ENCODE measurements at places on chromosomes 5 and 9.

DNA sequence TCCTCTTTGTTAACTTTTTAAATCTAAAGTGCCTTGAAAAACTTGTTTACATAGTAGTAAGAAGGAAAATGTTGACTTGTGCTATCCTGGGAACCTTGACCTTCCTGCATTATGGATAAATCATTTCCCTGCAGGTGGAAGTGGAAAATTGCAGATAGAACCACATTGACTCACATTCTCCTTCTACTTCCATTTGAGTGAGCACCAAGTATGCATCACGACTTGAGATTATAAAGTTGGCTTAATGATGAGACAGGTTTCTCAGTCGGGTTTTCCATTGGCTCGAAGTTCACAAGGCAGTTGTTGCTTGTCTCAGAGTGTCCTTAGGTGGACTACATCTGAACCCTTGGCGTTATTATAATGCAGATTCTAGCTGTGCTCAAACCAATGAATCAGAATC, 39.9 kb downstream of the DOCK8 start:
- no peak for DNase-seq

DNA sequence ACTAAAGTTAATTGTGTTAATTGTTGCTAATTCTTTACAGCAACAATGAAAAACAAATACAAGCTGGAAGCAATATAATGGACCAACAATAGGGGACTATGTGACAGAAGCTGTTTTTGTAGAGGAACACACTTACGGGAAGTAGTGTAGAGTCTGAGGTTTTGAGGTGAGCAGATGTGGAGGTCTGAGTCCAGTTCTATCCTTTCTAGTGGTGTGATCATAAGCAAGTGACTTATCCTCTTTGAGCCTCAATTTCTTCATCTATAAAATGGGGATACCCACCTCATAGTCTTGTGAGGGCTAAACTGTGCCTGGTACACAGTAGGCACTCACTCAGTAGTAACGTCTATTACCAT, 28.3 kb downstream of the ALG2 start:
- no peak for DNase-seq

DNA sequence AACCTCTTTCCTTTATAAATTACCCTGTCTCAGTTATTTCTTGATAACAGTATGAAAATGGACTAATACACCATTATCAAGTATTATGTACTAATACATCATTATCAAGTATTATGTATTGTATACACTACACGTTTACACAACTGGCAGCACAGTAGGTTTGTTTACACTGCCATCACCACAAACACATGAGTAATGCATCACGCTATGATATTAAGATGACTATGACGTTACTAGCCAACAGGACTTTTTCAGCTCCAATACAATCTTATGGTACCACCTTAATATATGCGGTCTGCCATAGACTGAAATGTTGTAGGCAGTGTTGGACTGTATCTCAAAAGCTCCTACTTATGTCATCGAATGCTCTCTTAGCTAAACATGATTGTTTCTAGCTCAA, 28.2 kb downstream of the PRELID2 start:
- no peak for DNase-seq

GRCh38 chr5:145803112-145804004, 31.8 kb downstream of the PRELID2 start:
- no peak for DNase-seq

DNA sequence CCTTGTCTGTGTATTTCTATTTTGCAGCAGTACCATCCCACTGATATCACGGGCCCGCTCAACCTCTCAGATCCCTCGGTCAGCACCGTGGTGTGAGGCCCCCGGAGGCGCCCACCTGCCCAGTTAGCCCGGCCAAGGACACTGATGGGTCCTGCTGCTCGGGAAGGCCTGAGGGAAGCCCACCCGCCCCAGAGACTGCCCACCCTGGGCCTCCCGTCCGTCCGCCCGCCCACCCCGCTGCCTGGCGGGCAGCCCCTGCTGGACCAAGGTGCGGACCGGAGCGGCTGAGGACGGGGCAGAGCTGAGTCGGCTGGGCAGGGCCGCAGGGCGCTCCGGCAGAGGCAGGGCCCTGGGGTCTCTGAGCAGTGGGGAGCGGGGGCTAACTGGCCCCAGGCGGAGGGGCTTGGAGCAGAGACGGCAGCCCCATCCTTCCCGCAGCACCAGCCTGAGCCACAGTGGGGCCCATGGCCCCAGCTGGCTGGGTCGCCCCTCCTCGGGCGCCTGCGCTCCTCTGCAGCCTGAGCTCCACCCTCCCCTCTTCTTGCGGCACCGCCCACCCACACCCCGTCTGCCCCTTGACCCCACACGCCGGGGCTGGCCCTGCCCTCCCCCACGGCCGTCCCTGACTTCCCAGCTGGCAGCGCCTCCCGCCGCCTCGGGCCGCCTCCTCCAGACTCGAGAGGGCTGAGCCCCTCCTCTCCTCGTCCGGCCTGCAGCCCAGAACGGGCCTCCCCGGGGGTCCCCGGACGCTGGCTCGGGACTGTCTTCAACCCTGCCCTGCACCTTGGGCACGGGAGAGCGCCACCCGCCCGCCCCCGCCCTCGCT, 1.9 kb downstream of the LRRC26 start:
- DNase-seq = no peak

DNA sequence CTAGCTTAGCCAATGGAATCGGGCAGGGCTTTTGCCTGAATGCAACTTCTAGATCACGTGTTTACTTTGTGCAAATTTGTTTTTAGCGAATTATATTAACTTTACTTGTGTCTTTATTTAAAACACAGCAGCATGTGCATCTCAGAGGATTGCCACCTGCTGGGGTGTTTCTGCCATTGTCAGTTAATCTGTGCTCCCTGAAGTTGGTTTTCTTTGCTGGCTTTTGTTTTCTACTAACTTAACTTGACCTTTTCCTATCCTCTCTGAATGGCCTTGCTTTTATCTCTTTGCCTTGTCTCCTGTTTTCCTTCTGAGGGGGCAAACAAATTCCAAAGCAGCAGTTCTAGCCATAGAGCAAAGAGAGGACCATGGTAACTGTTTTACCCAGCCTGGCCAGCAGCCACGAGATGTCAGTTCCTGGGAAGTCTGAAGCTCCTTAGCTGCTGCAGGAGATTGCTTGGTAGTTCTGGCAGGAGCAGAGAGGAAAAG, 67.6 kb downstream of the ARHGEF28 start:
- DNase-seq = no peak

DNA sequence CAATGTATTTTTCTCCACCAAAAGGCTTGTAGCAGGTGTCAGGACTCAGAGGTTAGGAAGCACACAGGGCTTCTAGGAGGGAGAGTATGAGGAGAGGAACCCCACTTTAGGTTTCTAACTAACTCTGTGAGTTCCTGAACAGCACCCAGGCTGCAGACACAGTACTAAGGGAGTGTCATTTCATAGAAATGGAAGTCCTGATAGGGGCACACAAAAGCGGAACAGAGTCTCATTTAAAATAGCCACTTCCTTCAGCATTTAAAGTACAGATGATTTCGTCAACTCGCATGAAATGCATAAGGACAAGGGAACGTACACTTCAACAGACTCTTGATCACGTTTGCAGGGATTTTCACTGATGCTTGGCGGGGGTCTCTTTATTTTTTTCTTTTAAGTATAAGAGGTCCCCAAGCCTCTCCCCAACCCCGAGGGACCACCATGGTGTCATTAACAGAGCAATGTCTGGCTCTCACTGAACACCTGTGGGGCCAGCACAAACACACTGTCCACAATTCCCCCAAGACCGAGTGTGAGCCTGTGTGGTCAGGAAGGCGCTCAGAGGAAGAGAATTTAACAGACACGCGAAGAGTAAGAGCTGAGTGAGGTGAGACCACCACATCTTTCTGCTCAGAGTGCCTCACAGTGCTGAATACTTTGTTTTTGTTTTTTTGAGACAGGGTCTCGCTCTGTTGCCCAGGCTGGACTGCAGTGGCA, 82.3 kb downstream of the SECISBP2 start:
- no peak for DNase-seq

DNA sequence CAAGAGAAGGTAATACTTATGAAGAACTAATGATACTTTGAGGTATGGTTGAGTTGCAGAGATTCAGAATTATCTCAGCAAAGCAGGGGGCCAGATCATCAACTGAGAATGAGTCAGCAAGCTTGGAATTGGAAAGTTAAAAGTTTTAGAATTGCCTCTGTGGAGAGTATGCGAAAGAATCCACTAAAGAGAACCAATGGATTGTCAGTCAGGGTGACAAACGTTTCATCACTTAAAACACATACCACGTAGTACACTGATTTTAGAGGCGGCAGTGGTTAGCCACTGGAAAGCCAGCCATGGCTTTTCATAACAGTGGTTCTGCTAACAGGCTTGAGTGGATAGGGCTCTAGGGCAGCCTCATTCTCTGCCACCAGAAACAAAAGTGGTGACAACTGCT, 30.7 kb downstream of the AOPEP start:
- DNase-seq = no peak

GRCh38 chr9:127493592-127494303, 42.4 kb downstream of the LRSAM1 start:
- no peak for DNase-seq

DNA sequence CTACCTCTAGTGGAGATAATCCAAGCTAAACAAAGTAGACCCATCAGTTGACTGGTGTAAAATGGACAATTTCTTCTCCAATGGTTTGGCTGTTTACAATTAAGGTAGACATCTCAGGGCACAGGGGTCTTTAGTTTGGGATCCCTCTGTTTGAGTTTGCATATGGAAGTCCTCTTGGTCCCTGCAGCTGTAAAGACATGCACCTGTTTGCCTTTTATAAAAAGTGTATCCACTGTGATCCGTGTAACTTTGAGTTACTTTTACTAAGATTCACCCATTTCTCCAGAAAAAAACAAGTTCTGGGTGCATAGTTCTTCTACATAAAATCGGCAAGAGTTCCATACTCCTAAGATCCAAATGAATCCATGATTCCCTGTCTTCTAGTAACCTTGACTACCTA, 374.7 kb upstream of the ADAMTS16 start:
- DNase-seq = no peak

DNA sequence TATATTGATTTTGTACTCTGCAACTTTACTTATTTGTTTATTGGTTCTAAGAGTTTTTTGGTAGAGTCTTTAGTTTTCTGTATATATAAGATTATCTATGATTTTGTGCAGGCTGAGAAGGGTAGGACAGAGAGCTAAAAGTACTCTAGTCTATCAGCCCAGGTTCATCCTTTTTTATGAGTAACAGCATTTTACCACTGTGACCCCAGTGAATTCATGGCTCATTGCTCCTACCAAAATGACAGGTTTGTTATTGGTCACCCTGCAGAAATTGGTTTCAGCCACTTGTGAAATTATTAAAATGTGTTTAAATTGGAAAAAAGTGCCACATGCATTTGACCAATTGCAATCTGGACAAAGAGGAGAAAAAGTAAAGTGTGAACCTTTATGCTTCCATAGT, 421.4 kb upstream of the DAB2 start:
- no peak for DNase-seq

DNA sequence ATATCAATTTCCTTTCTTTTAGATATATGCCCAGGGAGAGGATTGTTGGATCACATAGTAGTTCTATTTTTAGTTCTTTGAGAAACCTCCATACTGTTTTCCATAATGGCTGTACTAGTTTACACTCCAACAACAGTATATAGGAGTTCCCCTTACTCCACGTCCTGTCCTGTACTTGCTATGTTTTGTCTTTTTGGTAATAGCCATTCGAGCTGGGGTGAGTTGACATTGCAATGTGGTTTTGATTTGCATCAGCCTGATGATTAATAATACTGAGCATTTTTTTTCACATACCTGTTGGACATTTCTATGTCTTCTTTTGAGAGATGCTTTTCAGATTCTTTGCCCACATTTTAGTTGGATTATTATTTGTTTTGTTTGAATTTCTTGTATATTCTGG, 445.9 kb downstream of the NTRK2 start:
- DNase-seq = no peak

DNA sequence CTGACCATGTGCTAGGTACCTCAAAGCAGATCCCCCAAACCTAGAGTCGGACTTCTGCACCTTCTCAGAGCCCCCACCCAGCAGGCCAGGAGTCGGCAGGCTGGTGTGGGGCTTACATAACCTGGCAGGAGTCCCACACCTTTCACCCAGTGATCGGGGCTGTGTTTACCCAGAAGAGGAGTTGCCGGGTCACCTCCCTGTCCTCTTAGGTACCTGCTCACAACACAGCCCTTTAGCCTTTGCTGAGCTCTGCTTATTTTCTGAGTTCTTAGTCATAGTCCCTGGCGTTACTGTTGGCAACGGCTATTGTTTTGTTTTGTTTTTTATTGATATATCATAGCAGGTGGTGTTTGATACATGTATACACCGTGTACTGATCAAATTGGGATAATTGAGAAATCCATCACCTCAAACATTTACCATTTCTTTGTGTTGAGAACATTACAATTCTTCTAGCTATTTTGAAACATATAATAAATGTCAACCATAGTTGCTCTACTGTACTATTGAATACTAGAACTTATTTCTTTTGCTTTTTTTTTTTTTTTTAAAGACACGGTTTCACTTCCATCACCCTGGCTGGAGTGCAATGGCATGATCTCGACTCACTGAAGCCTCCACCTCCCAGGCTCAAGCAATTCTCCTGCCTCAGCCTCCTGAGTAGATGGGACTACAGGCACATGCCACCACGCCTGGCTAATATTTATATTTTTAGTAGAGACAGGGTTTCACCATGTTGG, 10.4 kb upstream of the EEIG1 start:
- no peak for DNase-seq

DNA sequence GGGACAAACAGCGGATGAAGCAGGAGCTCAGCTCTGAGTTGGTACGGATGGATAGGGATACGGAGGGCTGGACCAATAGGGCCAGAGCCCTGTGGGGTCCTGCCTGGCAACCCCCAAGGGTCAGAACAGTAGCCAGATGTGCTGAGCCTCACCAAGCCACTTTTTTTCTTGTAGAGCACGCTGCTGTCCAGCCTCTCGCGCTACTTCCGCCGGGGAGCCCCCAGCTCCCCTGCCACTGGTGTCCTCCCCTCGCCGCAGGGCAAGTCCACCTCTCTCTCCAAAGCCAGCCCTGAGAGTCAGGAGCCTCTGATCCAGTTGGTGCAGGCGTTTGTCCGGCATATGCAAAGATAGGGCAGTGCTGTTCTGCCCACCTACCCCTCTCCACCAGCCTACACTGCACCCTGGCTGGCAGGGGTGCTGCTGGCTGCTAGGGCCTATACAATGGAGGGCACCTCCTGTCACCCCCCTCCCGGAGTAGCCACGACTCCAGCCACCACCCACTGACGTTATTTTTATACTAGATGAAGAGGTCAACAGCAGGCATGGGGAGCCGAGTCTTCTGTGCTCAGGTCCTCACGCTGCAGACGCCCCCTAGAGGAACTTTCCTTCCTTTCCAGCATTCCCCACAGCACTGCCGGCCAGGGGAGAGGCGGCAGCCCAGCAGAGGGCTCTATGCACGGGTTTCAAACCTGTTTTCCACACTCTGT, 21.6 kb downstream of the SH3GLB2 start:
- DNase-seq = peak; percentile 39

DNA sequence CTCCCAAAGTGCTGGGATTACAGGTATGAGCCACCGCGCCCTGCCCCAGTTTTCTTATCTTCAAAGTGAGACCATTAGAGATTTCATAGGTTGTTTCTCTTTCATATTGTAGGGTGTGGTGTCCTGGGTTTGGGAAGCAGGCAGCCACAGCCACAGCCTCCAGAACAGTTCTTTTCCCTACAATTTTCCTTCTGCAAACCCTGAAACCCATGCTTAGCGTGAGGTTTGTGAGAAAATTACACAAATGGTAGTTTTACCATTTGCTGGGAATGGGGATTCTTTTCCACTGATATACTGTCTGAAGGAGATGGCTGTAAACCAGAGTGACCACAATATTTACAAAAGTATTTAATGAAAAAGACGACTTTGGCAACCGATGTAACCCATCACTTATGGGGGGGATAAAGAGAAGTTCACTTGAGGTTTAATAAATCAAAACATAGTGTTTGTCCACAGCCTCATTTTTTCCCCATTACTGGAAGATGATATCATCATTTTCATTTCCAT, 26.7 kb upstream of the ECM2 start:
- DNase-seq = no peak

Data from activated naive CD4-positive, alpha-beta T cell treated with Interleukin-2 at 50 U/mL for 16 hours (primary cell).